ENCODE measurements at places on chromosomes 4 and X. TPM values are rescaled to one million over a fixed set of nuclear protein-coding genes. Genes with fewer than 3 reads are reported as not detected.

DNA sequence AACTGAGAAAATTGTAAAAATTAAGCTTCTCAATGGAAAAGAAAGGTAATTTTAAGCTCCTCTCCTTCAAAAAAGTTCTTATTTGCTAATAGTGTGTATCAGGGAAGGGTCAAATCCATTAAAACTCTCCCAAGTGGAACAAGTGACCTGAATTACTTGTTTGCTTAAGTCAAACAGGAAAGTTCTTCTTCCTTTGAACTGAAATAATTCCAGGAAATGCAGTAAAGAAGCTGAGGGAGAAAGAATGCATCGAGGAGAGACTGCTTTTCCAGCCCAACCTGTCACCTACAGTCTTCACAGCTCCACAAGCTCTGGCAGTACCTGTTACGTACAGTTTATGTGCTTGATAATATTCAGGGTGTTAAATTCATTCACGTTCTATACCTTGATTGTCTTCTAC lies 131.1 kb downstream of the KLHL8 start:
- no peak for DNase-seq
- peaks cover 60% of the 10 kb centered on the region for H3K4me1 ChIP-seq
- no peaks in the 10 kb centered on the region for H3K36me3 ChIP-seq
- H3K4me3 ChIP-seq = no peak overlapping the region

- peaks cover 80% of the 10 kb centered on the region for H3K4me1 ChIP-seq
- H3K27me3 ChIP-seq = no peaks in the 10 kb centered on the region
- H3K27ac ChIP-seq = peak overlapping the region; percentile 99
- no peak for DNase-seq
- no peak overlapping the region for H3K4me3 ChIP-seq
Measured at GRCh38 chr4:184793735-184794355, 31.9 kb downstream of the ACSL1 start.

The C4orf51 gene
- total RNA-seq = not detected

DNA sequence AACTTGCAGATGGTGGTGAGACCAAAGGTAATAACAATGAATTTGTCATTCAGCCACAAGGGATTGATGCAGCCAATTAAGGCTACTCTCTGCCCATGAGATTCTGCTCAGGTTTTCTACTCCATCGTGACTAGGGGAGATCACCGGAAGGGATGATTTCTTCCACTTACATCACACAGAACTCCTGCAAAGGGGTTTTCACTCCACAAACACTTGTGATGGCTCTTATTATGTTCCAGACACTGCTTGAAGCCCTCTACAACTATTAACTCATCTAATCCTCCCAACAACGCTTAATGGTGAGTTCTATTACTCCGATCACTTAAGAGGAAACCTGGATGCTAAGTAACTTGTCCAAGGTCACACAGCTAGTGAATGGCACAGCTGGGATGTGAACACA lies 55.9 kb downstream of the MTNR1A start:
- H3K4me1 ChIP-seq = no peaks in the 10 kb centered on the region
- H3K4me3 ChIP-seq = no peak overlapping the region
- H3K27ac ChIP-seq = no peak overlapping the region
- H3K36me3 ChIP-seq = no peaks in the 10 kb centered on the region
- H3K27me3 ChIP-seq = no peaks in the 10 kb centered on the region

The AFF2 gene
- 0.07 TPM for total RNA-seq

The MMRN1 gene
- 2.4 TPM for total RNA-seq

The P2RY4 gene
- not detected for total RNA-seq

DNA sequence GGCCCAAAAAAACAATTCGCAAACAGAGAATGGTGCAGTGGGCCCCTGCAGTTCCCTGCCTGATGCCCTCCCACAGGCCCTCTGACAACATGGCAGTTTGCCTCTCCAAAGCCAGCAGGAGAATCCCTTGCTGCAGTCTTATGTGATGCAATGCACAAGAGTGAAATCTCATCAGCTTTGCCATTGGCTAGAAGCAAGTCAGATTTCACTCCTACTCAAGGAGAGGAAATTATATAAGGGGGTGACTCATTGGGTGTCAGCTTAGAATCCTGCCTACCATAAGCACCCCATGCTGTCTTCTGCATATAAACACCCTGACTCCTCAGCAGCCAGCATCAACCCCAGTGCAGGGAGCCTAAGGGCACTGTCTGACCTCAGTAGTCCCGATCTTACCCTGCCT lies 157.3 kb upstream of the LDB2 start:
- H3K36me3 ChIP-seq = no peaks in the 10 kb centered on the region
- H3K4me3 ChIP-seq = no peak overlapping the region
- H3K4me1 ChIP-seq = no peaks in the 10 kb centered on the region
- DNase-seq = no peak

GRCh38 chrX:67781132-67781531 lies 237.3 kb downstream of the AR start:
- peaks cover 44% of the 10 kb centered on the region for H3K4me1 ChIP-seq
- peak overlapping the region; percentile 78 for H3K27ac ChIP-seq
- H3K36me3 ChIP-seq = no peaks in the 10 kb centered on the region
- DNase-seq = peak; percentile 63
- no peaks in the 10 kb centered on the region for H3K27me3 ChIP-seq

DNA sequence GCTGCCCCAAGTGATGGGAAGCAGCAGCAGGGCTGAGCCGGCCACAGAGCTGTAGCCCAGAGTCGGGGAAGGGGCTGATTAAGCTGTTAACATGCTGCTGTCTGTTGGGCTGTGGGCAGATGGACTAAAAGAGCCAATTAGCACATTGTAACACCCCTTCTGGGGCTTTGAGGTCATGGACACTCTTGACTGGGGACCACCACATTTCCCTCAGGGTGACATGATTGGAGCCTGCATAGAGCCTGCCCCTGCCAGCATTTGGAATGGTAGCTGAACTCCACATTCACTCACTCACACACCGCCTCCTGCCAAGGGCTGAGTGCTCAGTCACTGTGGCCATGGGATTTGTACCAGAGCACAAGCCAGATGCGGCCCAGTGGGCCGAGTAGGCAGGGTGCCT lies 646.9 kb downstream of the FAT4 start:
- no peaks in the 10 kb centered on the region for H3K4me1 ChIP-seq
- no peak for DNase-seq
- H3K27ac ChIP-seq = no peak overlapping the region
- no peak overlapping the region for H3K4me3 ChIP-seq

All from gastrocnemius medialis (tissue), 4 donors.